ENCODE measurements at places on chromosomes 6 and 20. TPM values are rescaled to one million over a fixed set of nuclear protein-coding genes. Genes with fewer than 3 reads are reported as not detected.

The RFX6 gene
- total RNA-seq, result not detected

The MEP1A gene
- not detected for total RNA-seq

The GSTA3 gene
- not detected for total RNA-seq

The EFCAB8 gene
- 0.28 TPM for total RNA-seq

The LY6G5B gene
- total RNA-seq, result 2.1 TPM

The HLA-DMA gene
- 2.1 TPM for total RNA-seq

The PHACTR1 gene
- total RNA-seq, result 0.09 TPM

The OR2H2 gene
- total RNA-seq, result not detected

The PI3 gene
- total RNA-seq, result not detected

The PACRG gene
- total RNA-seq, result not detected

The SLC17A1 gene
- total RNA-seq, result not detected

The SAPCD1 gene
- total RNA-seq, result 0.28 TPM

The RBPJL gene
- total RNA-seq, result not detected

The BPI gene
- not detected for total RNA-seq

The CDH4 gene
- 0.18 TPM for total RNA-seq

The PPIL4 gene
- 32.4 TPM for total RNA-seq

The EDN1 gene
- 2.0 TPM for total RNA-seq

The AK9 gene
- total RNA-seq, result 1.6 TPM

The SEC23B gene
- total RNA-seq, result 49.6 TPM

The IPCEF1 gene
- 0.43 TPM for total RNA-seq

The FAM83B gene
- under 0.01 TPM for total RNA-seq
